Activated CD4-positive, alpha-beta T cell treated with anti-CD3 and anti-CD28 coated beads, Interleukin-2, amount 50 U/mL, for 4 hours (primary cell): ENCODE measurements at places on chromosomes 6 and 20.

DNA sequence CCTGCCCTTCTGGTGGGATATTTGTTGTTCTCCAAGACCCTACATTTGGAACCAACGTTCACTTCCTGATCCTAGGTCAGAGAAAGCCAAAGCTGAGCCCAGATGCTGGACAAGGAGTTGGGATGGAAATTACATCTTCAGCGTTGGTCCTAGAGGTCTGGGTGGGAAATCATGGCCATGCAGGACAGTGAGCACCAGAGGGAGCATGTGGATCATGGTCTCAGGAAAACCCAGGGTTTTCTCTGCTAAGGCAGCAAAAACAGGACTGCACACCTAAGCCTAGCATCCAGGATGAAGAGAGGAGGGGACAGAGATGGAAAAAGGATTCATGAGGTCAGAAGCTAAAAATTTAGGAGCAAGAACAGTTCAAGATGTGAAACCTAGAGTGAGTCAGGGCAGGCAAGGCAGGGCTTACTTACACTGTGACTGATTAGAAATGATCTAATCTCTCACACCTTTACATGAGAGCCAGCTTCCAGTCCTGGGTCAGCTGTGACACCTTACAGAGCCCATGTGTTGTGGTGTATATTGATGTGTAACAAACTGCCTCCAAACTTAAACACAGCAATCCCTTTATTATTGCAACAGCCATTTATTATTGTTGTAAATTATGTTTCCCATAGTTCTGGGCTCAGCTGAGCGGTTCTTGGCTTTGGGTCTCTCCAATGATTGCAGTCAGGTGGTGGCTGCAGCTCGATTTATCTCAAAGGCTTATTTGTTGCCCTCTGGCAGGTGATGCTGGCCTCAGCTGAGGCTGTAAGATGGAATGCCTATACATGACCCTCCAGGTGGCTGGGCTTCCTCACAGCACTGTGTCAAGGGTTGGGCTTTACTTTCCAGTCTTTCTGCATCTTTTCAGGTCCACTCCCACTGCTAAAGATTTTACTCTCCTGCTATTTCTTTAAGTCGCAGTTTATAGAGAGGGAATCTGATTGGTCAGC lies 6.5 kb downstream of the C20orf202 start:
- DNase-seq, result no peak

DNA sequence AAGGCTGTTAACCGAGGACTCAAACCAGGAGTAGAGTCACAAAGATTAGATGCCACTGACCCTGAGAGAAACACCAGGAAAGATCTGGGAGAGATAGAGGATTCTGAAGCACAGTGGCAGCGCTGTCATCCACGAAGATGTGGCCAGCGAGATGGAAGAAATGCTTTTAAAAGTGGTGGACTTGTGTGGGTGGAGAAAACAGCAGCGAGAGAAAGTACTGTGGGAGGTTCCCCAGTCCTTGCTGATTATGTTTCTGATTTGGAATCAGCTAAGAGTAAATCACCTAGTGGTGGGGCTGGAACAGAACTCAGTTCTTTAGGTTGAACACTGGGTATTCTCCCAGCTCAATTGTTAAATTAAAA lies 435 bp upstream of the ZNF322 start:
- DNase-seq, result peak; percentile 1

- no peak for DNase-seq
These were observed 527 bp downstream of the NFKBIL1 start for GRCh38 chr6:31547727-31548543.

GRCh38 chr20:4076671-4077070 lies 61.3 kb upstream of the RNF24 start:
- DNase-seq, result no peak

DNA sequence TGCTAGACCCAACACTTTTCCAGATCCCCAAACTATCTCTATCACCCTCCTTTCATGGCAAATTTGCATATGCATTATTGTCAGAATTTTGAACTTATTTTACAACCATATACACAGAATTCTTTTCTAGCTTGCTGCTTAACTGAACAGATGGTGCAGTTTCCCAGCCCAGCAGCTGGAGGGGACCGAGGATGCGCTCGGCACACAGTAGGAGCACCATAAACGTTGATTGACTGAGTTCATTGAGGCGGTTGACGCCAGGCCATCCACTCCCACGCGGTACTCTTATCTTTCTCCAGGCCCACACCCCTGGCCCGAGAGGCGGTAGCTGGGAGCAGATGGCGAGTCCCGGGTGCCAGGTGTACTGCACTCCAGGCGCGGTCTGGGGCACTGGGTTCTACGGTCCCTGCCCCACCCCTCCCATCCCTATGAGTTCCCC lies 6.8 kb upstream of the SOX4 start:
- no peak for DNase-seq

DNA sequence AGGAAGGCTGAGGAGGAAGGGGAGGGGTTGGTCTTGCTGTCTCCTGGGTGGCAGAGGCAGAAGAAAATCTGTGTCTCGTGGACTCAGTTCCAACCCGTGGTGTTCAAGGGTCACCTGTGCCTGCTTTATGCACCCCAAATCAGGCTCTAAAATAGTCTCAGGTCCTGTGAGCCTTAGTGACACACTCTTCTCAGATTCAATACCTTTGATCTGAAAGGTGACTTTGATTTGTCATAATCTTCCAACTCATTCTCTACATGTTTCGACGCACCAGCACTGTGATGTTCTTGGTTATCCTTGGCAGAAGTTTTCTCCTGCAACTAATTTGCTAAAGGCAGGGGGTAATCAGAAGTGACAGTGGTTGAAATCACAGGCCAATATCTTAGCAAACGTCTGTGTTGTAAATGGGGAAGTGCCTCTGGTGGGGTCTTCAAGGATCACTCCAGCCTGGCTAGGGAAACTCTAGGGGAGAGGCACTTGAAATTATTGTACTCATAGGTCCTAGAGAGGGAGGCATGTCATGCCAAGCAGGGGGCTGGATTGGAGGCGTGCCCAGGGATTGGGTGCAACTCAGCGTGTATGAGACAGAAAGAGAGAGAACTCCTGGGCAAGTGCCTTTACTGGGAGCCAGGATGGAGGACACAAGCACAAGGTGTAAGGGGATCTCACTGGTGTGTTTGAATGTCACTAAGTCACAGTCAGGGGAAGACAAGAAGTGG lies 19.0 kb upstream of the PRND start:
- no peak for DNase-seq

DNA sequence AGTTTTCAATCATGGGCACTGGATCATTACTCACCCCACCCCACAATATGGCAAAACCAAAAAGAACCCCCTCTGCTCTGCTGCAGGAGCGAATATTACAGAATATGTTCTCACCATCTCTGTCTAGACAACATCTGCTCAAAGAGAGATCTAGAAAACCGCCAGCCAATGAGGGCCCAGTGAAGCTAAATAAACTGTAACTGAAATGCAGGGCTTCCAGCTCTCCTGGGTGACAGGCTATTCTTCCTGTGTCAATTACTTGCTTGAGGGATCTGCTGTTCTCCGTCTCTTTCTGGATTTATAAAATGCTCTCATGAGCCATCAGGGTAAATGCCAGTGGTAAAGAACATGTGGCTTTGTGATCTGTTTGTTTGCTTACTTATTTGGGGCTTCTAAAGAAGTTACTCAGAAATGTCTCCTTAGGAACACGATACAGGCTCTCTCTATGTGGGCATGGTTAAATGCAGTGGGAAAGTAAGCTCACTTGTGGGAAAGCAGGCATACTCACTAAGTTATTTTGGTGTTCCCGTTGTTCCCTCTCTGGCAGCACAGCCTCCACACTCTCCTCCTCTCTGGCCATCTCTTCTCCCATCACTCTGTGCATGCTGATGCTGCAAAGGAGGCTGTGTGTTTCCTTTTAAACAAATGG lies 44.8 kb downstream of the TTI1 start:
- DNase-seq, result no peak

DNA sequence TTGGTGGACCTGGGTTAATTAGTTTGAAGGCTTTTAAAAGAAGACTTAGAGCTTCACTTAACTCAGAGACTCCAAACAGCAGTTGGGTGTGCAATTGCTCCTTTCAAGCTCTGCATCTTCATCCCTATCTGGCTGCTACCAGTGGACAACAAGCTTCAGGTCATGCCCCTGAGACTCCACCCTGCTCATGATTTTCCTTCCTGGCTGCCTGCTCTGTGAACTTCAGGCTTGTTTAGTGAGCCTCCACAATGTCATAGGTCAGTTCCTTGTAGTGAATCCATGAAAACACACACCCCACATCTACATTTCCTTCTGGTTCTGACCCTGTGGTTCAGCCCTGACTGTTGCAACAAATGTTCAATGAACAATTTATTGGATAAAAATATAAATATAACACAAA lies 61.1 kb upstream of the MARCKS start:
- DNase-seq, result no peak

- no peak for DNase-seq
These were observed 4.5 kb upstream of the PXMP4 start for GRCh38 chr20:33724439-33725094.

GRCh38 chr20:25050501-25051350 lies 7.2 kb downstream of the ACSS1 start:
- no peak for DNase-seq

- DNase-seq, result no peak
These were observed 125.0 kb upstream of the LAMP5 start for GRCh38 chr20:9389346-9389745.

DNA sequence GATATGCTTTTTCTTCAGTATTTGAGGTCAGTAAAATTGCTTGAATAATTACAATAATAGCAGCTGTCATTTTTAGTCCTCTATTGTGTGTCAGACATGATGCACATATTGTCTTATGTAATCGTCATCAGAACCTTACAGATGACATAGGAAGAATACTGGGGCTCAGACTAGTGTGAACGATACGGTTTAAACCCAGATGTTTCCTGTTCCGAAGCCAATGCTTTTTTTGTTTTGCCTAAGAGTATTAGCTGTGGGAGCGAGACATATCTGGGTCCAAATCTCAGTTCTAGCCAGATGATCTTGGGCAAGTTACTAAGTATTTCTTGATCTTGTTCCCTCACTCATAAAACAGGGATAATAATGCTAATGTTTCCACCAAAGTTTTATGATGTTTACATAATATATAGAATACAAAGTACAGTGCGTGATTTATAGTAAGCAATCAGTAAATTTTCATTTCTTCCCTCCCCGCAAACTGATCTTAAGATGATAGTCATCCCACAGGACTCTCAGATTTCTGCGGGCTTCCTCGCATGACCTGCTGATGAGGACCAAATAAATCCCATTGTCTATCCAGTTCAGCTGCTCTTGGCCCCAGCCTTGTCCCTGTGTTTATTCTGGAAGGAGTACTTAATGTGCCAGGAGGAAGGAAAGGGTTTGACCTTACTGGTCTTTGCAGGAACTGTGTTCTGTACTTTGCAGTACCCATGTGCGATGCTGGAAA lies 98.2 kb downstream of the CAP2 start:
- DNase-seq, result no peak

GRCh38 chr20:58389324-58389967 lies 417 bp downstream of the VAPB start:
- peak; percentile 16 for DNase-seq

DNA sequence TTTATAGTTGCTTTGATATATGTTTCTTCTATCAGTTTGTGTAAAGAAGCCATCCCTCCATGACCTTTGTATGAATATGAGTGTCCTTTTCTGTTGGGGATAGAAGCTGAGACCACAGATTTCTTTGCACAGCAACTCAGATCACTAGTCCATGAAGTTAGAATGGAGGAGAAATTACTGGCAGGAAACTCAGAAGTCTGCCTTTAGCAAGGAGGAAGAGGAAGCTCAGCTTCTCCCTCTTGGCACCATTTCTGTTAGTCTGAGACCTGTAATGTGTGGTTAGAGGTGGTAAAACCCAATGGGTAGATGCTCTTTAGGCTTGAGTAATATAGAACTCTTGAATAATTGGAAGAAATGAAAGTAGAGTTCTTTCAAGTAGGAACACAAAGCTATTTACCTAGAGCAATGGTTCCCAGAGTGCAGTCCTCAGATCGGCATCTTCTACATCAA lies 995.3 kb upstream of the FLRT3 start:
- no peak for DNase-seq

DNA sequence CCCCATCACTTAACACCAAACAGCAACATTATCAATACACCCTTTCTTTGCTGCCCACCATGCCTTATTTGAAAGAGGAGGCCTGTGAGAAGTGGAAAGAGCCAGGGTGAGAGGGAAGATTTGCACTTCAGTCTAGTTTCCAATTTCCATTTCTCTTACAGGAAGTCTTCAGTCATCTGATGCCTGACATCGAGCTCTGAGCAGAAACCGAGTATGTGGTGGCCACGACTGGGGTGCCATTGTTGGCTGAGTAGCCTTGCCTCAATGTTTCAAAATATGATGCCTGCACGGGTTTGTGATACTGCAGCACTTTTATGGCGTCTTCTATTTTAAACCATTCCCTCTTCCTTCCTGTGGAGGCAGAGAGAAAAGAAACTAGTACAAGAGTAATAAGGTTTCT lies 39.8 kb upstream of the SMIM29 start:
- no peak for DNase-seq

- DNase-seq, result peak; percentile 78
These were observed 14.3 kb upstream of the SPAG4 start for GRCh38 chr20:35600993-35601973.

- no peak for DNase-seq
These were observed 17.8 kb upstream of the RCAN2 start for GRCh38 chr6:46509063-46509462.

DNA sequence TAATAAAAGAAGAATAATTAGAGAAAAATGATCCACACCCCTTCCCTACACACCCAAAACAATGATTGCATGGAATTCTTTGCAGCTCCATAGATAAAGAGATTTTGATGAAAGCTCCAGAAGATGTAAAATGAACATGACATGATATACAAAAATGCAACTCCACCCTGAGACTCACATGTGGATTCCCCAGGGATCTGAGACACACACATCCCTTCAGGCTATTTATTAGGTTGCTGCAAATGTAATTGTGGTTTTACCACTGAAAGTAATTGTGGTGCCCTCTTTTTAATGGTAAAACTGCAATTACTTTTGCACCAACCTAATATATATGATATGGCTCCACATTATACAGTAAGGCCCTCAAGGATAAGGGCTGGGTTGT lies 40.4 kb upstream of the TBC1D7 start:
- no peak for DNase-seq

DNA sequence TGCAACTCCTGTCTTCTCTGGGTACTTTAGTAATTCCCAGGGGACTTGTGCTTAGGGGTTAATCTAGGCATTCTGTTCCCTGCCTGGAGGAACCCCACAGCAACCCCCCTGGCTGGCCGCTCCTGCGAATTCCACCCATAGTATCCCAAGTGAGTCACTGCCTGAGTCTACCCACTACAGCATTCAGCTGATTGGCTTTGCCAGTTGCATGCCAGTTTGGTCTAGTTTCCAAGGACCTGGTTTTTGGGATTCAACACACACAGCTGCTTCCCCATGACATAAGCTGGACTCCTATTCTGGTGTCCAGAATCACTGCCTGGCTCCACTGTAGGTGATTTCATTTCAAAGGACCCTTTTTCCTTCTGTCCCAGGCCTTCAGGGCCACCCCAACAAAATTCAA lies 40.3 kb downstream of the PLCG1 start:
- no peak for DNase-seq

GRCh38 chr20:33656010-33656782 lies 5.9 kb upstream of the C20orf144 start:
- DNase-seq, result no peak
